Fibroblast of gingiva (primary cell): ENCODE measurements at places on chromosomes 12 and 14.

DNA sequence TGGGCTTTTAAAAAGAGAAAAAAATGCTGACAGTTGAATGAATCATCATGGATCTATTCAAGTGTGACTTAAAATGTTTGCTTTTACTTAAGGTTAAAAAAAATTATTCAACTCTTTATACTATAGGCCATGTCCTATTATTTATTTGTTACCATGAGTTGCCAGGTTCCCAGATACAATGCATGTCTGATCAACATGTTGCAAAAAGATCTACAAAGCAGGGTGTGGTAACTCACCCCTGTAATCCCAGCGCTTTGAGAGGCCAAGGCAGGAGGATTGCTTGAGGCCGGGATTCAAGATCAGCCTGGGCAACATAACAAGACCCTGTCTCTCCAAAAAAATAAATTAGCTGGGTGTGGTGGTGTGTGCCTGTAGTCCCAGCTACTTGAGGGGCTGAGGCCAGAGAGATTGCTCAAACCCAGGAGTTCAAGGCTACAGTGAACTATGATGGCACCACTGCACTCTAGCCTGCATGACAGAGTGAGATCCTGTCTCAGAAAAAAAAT lies 460.8 kb downstream of the BCAT1 start:
- peak; percentile 50 for DNase-seq

DNA sequence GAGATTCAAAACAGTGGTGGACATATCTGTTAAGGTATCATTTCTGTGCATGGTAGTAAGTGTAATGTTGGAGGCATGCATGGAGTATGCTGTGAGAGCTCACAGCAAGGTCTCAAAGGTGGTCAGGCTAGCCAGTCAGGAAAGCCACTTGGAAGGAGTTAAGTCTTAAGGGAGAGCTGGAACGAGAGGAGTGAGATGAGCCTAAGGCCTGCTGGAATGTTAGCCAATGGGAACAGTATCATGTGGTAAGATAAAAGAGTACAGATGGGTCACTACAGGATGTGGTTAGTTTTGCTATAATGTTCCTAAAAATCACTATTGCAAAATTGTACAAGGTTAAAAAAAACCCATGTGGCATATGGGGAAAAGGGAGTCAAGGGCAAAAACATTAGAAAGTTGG lies 311.7 kb upstream of the E2F7 start:
- peak; percentile 45 for DNase-seq

GRCh38 chr12:107684029-107684795 lies 1.4 kb upstream of the PWP1 start:
- peak; percentile 49 for DNase-seq

DNA sequence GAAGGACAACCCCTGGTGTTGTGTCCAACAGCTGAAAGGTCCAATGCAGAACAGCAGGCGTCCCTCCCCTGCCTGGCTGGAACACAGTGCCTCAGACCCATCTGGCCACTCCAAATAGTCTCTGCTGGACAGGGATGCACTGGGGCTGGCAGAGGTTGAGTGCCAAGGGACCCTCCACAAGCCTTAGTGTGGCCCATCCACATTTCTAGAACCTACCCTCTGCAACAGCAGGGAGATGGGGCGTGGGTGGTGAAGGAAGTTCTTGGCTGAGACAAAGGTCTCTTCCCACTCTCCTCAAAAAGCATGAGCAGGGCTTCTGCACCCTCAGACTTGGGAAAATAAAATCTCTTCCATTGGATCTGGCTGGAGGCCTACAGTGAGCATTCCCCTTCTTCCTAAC lies 36.5 kb downstream of the LTBP2 start:
- no peak for DNase-seq

DNA sequence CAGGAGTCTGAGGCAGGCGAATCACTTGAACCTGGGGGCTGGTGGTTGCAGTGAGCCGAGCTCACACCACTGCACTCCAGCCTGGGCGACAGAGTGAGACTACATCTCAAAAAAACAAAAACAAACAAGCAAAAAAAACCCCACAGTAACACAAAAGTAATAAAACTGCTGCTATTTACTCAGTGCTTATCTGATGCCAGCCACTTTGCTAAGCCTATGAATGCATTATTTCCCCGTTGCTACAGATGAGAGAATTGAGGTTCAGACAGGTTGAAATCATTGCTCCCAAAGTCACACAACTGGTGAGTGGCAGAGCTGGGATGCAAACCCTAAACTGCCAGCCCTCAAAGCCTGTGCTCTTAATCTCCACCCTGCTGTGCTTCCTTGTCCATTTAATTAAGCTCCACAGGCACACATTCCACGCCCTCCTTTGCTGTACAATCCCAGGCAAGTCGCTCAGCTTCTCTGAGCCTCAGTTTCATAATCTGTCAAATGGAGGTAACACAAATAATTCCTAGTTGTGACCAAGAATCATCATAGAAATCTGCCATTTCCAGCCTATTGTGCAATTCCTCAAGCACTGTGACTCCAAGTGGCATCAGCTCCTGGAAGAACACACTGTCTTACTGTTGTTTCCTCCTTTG lies 5.7 kb upstream of the OAS3 start:
- DNase-seq = no peak

GRCh38 chr12:116389990-116390389 lies 112.5 kb upstream of the MED13L start:
- DNase-seq = peak; percentile 88

DNA sequence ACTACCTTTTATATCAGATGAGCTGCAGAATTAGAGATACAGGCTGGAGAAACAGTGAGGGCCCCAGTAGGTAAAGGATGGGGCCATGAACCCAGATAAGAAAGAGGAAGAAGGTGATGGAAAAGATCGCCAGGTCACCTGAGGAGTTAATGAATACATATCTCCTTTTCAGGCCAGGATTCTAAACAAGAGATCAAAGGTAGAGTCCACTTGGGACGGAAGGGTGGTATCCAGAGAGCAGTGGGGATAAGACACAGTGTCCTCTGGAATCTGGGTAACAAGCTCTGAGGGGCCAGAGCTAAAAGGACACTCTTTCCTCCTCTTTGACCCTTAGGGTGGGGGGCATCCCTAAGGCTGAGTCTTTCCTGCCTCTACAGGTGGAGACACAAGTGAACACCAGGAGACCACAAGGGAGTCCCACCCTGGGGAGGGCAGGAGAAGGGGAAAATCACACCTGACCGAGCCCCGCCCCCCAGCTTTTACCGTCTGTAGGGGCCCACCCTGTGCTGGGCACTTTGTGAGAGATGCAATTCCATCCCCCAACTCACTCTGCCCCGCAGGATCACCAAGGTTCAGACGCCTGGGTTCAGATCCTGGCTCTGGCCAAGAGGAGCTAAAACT lies 27.3 kb downstream of the SERPINA1 start:
- DNase-seq = no peak

DNA sequence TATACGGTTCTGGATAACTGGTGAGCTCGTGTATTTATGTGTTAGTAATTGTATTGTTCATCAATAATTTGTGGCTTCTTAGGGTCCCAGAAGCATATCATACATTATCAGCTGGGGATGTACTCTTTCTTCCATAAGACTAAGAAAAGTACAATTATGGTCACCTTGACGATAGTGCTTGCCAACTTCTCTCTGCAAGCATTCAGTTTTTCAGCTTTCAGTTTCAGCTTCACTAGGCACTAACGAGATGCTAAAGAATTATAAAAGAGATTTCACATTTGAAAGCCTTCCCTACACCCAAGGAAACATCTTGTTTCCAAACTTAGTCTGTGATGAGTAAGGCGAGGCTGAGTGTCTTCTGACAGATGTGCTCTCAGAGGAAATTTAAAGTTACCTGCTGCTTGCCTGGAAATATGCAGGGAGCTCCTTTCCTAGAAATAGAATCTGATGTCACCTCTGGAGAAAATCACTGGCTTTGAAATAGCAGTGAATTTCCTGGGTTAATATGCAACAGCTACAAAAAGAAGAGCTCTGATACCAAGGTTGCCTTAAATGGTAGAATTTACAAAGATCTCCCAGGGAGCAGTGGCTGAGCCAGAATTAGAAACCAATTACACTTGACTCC lies 1419.9 kb upstream of the TMEM132C start:
- no peak for DNase-seq

DNA sequence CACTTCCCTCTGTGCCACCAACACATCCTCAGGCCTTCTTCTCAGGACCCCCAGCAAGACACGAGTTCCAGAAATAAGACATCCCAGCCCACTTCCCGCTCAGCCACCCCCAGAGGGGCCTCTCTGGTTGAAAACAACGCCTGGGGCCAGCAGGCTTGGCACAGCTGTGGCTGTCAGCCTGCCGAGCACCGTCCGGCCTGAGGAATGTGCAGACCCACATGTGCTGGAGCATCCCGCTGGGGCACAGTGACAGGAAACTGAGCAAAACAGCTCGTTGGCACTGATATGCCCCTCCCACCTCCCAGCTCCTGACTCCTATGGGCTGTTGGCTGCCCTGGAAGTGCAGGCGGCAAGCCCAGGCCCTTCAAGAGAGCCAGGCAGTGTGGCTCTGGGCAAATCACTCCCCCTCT lies 1.4 kb downstream of the SYNE3 start:
- DNase-seq = peak; percentile 88

DNA sequence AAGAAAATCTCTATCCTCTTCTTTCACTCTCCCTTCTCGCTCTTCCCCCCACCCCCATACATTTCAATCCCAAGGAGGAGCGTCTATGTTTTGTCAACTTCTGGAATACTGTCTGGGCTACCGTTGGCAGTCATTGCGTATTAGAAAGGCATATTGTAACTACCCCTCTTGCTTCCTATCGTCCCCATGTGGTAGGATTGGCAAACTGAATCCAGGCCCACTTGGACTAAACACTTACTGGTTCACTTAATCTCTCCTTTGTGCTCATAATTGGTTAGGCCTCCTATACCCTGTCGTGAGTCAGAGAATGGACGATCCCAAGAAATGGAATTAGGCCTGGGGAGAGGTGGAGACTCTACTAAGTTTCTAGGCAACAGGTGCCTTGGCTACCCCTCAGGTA lies 68.8 kb upstream of the SLC8A3 start:
- no peak for DNase-seq

DNA sequence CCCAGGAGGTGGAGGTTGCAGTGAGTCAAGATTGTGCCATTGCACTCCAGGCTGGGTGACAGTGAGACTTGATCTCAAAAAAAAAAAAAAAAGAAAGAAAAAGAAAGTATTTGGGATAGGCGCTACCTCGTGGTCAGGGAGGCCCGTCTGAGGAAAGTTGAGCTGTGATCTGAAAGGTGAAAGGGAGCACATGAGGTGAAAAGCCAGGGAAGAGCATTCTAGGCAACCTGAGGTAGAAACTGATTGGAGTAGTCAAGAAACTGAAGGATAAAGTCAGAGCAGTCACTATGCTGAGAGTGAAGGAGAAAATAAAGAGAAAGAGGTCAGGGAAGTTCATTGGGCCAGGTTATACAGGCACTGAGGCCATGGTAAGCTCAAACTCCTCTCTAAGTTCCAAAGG lies 7.7 kb downstream of the ANAPC5 start:
- no peak for DNase-seq

DNA sequence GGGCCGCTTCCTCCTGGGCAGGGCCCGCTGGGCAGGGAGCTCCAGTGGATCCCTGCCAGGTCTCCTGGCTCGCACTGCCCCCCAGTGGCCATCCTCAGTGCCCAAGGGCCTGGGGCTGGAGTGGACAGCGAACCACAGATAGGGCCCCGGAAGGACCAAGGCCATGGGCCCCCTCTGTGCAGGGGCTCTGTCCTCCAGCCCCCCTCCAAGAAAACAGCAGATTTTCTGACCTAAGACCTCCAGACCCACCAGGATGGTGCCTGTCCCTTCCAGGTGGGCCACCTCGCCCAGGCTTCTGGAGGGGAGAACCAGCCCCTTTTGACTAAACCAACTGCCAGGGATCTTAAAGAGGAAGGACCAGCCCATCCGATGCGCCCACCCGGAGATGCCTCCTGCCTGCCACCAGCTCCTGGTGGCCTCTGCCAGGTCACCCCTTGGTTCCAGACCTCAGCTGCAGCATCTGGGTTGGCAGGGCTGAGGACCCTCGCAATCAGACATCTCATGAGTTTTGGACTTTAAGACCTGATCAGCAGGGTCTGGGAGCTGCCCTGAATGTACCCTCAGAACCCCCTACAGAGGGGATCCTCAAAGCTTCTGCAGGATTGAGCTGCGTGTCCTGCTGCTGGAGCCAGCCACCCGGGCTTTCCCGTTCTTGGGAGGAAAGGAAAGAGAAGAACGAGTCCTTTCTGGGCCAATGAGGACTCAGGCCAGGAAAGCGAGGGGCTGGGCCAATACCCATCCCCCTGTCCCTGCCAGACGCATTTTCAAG lies 325.8 kb upstream of the DIO3 start:
- no peak for DNase-seq

- no peak for DNase-seq
These were observed 8.7 kb upstream of the JDP2 start for GRCh38 chr14:75418850-75419768.

DNA sequence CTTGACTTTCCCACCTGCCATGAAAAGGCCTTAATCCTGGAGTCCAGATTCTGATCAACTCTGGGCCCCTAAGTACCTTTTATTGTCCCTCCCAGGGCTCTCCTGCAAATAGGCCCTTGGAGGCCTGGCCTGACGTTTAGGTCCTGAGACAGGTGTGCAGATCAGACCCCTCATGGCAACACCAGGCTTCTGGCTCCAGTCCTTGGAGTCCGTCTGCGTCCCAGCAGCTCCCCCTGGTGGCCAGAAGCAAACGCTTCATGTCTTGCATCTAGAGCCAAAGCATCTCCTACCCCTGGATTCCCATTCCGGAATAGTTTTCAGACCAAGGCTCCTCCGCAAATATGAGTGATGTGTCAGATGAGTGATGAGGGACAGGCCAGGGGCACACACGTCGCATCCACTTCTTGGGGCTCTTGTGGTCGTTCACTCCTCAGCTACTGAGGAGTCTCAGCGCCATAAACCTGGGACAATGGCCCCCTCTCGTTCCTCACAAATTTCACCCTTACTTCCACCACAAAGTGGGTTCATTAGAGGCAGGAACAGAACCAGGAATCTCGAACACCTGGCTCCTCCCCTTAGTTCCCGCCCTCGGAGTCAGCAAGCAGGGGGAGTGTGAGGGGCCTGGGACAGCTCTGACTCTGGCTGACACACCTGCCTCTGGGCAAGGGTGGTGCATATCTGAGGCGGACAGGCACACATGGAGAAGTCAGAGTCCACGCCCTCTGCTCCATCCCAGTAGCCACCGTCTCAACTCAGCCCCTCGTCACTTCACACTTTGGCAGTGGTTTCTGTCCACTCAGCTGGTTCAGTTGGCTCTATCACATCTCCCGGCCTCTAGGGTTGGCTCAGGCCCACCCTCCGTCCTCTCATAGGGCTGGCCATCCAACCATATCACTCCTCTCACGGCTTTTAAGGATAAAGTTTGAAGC lies 77.9 kb upstream of the PWP1 start:
- DNase-seq = peak; percentile 56

DNA sequence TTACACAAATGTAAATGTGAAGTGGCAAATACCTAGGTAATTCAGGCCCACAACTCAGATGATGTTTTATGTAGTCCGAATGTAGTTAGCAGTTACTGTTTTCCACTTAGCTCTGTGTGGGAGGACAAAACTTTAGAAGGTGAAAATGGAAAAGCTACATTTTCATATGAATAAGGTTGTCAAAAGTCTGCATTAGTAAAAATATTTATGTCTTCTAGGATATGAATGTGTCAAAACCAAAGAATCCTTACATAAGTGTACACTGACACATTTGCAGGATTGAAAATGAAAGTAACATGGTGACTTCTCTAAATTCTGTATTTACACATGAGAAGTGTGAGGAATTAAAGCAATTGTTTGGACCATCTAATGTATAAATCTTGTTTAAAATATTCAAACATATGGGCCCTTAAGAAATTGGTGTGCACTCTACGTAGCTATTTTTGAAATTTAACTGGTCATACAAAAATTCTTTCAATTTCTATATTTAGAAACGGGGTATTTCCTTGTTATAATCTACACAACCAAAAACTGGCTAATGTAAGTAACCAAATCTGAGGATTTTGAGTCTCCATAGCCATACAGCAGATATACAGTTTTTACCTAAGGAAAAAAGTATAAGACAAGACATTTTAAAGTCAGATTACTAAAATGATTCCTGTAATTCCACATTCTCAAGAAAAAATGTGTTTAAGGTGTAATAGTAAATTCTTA lies 5.4 kb downstream of the CDKN1B start:
- DNase-seq = peak; percentile 24
